Suprapubic skin (tissue), 4 donors: ENCODE measurements at places on chromosomes 7 and 10. TPM values are rescaled to one million over a fixed set of nuclear protein-coding genes. Genes with fewer than 3 reads are reported as not detected.

Gene CTTNBP2
- 4.3 TPM for total RNA-seq

Gene LRRC18
- not detected for total RNA-seq

Gene ZFAND2A
- 17.8 TPM for total RNA-seq

Gene FZD8
- 5.2 TPM for total RNA-seq

Gene TAS2R4
- 6.0 TPM for total RNA-seq

- H3K27me3 ChIP-seq: peaks cover 50% of the 10 kb centered on the region
- no peak overlapping the region for H3K4me3 ChIP-seq
- no peaks in the 10 kb centered on the region for H3K36me3 ChIP-seq
- DNase-seq: no peak
- no peaks in the 10 kb centered on the region for H3K4me1 ChIP-seq
- H3K27ac ChIP-seq: no peak overlapping the region
Measured at GRCh38 chr10:133127291-133128125, 32.5 kb upstream of the KNDC1 start.

GRCh38 chr10:1110674-1111119, 54.5 kb downstream of the WDR37 start:
- no peak for DNase-seq
- H3K27ac ChIP-seq: no peak overlapping the region
- H3K36me3 ChIP-seq: peaks cover 93% of the 10 kb centered on the region
- no peak overlapping the region for H3K4me3 ChIP-seq
- no peaks in the 10 kb centered on the region for H3K4me1 ChIP-seq
- H3K27me3 ChIP-seq: no peaks in the 10 kb centered on the region

- H3K4me1 ChIP-seq: peaks cover 2% of the 10 kb centered on the region
- H3K4me3 ChIP-seq: no peak overlapping the region
- no peak overlapping the region for H3K27ac ChIP-seq
- H3K36me3 ChIP-seq: no peaks in the 10 kb centered on the region
- peaks cover 15% of the 10 kb centered on the region for H3K27me3 ChIP-seq
Measured at GRCh38 chr10:1361411-1362105, 305.4 kb downstream of the WDR37 start.

GRCh38 chr7:125085084-125085483, 155.5 kb upstream of the POT1 start:
- no peak overlapping the region for H3K27ac ChIP-seq
- no peak for DNase-seq
- no peaks in the 10 kb centered on the region for H3K27me3 ChIP-seq
- H3K36me3 ChIP-seq: no peaks in the 10 kb centered on the region
- H3K4me3 ChIP-seq: no peak overlapping the region

DNA sequence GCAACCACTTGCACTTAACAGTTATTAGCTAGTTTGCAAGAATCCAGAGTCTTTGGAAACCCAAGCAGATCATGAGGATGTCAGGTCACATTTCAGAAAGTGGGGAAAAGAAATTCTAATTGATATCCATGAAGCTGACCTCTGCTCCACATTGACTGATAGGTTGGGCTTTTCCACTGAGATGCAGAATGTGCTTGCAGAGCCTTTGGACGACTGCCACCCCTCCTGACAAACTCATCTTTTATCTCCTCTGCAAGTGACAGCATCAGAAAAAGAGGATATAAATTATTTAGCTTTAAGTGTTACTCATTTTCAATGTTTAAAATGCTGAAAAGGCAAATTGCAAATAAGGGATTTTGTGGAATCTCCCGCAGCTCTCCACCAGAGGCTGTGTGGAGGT, 75.3 kb downstream of the C10orf90 start:
- no peak overlapping the region for H3K4me3 ChIP-seq
- no peaks in the 10 kb centered on the region for H3K36me3 ChIP-seq
- no peaks in the 10 kb centered on the region for H3K4me1 ChIP-seq
- no peak overlapping the region for H3K27ac ChIP-seq

GRCh38 chr10:10526846-10527245, 490.8 kb upstream of the CELF2 start:
- no peak overlapping the region for H3K4me3 ChIP-seq
- H3K27ac ChIP-seq: no peak overlapping the region
- H3K4me1 ChIP-seq: no peaks in the 10 kb centered on the region

DNA sequence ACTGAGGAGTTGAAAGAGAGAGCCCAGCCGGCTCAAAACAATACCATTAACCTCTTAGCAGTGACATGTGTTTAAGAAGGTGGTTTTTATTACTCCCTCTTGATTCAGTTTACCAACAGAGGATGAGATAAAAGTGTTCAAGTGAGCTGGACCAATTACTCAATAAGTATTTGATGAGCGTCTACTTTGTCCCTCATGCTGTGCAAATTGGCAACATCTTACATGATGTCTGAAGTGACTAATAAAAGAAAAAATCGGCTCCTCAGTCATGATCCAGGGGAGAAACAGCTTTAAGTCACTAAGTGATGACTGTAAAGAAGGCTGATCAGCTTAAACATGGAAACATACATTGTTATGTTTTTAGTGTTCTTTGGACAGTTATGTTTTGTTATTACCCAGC, 7.8 kb downstream of the WNT16 start:
- peaks cover 41% of the 10 kb centered on the region for H3K27me3 ChIP-seq
- H3K4me1 ChIP-seq: no peaks in the 10 kb centered on the region
- no peak overlapping the region for H3K4me3 ChIP-seq
- DNase-seq: no peak
- no peak overlapping the region for H3K27ac ChIP-seq
- H3K36me3 ChIP-seq: no peaks in the 10 kb centered on the region

DNA sequence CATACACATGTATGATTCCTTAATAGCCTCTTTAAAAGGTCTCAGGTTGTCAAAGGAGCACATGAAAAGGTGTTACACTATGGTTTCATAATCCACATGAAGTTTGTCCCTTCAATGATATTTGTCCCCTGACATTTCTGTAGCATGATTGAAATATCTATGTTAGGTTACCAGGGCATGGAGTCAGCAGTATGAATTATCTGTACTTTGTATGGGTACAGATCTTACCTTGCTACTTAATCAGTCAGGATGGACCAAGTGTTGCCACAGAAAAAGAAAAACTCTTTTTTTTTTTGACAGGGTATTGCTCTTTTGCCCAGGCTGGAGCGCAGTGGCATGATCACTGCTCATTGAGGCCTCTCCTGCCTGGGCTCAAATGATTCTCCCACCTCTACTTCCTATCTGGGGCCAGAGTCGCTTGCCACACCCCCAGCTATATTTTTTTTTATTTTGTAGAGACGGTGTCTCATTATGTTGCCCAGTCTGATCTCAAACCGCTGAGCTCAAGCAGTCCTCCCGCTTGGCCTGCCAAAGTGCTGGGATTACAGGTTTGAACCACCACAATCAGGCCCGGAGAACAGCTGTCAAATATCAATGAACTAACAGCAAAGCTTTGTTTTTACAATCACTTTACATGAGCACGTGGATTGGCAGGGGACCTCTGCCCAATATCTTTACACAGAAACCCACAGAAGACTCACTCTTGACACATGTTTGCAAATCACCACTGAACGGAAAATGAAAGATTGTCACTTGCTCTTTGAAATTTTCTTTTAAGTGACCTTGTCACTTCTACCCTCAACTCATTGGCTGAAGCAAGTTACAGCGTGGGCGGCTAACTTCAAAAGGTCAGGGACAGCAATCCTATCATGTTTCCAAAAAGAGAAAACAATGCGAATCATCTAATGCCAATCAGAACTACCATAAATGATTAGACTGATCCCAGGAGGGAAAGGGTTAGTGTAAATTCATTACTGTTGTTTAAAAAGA, 140.2 kb downstream of the PRKG1 start:
- H3K27me3 ChIP-seq: no peaks in the 10 kb centered on the region
- no peaks in the 10 kb centered on the region for H3K4me1 ChIP-seq
- H3K27ac ChIP-seq: no peak overlapping the region
- H3K36me3 ChIP-seq: no peaks in the 10 kb centered on the region
- DNase-seq: no peak

DNA sequence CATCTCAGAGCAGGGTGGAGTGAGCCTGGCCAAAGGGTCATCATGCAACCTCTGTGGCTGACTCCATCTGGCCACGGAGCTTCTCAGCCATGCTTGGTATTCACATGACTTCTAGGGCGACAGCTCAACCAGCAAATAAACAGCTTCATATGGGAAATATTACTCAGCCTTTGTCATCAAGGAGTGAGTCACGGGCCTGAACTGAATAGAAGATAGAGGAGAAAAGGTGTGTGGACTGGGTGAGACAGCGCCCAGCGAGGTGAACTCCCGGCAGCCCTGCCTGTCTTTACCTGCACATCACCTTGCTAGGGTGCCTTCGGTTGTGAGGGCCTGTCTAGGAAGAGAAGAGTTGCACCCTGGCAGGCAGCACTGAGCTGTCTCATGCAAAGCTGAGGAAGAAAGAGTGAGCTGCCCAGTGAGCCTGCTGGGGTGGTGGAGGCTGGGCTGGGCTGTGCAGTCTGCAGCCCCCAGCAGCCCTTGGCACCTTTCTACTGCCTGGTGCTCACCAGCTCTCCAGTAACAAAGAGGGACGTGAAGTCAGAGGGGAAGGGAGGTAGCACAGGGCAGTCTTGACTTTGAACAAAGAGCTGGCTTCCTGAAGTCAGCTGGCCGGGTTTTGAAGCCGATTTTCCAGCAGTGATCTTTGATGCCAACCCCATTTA, 114.2 kb downstream of the EGFR start:
- no peaks in the 10 kb centered on the region for H3K36me3 ChIP-seq
- H3K4me1 ChIP-seq: peaks cover 82% of the 10 kb centered on the region
- peak overlapping the region; percentile 91 for H3K27ac ChIP-seq
- H3K4me3 ChIP-seq: no peak overlapping the region
- H3K27me3 ChIP-seq: no peaks in the 10 kb centered on the region

GRCh38 chr10:72276013-72276387, 2.3 kb downstream of the DDIT4 start:
- no peaks in the 10 kb centered on the region for H3K27me3 ChIP-seq
- H3K36me3 ChIP-seq: peaks cover 25% of the 10 kb centered on the region
- H3K4me3 ChIP-seq: peak overlapping the region; percentile 94
- no peak for DNase-seq
- peaks cover 33% of the 10 kb centered on the region for H3K4me1 ChIP-seq
- peak overlapping the region; percentile 97 for H3K27ac ChIP-seq

DNA sequence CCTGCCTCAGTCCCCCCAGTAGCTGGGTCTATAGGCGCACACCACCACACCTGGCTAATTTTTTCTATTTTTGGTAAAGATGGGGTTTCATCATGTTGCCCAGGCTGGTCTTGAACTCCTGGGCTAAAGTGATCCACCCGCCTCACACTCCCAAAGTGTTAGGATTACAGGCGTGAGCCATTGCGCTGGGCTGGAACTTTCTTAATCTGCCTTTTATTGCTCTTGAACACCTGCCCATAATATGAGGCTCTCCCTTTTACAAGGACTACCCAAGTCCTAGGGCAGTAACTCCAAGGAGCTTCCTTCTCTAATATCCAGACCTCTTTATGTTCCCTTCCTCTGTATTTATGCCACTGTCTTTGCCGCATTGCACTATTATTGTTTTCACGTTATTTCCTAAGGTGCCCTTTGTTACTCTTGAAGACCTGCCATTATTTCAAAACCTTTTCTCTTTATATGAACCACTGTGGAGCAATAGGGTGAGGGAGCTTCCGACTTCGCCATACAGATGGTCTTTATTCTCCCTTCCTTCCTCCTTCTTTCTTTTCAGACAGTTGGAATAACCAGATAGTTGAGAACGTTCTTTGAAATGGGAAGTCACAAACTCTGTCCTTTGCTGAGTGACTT, 36.3 kb upstream of the TCF7L2 start:
- DNase-seq: no peak
- H3K36me3 ChIP-seq: no peaks in the 10 kb centered on the region
- no peaks in the 10 kb centered on the region for H3K27me3 ChIP-seq
- H3K4me1 ChIP-seq: peaks cover 14% of the 10 kb centered on the region
- H3K4me3 ChIP-seq: no peak overlapping the region

DNA sequence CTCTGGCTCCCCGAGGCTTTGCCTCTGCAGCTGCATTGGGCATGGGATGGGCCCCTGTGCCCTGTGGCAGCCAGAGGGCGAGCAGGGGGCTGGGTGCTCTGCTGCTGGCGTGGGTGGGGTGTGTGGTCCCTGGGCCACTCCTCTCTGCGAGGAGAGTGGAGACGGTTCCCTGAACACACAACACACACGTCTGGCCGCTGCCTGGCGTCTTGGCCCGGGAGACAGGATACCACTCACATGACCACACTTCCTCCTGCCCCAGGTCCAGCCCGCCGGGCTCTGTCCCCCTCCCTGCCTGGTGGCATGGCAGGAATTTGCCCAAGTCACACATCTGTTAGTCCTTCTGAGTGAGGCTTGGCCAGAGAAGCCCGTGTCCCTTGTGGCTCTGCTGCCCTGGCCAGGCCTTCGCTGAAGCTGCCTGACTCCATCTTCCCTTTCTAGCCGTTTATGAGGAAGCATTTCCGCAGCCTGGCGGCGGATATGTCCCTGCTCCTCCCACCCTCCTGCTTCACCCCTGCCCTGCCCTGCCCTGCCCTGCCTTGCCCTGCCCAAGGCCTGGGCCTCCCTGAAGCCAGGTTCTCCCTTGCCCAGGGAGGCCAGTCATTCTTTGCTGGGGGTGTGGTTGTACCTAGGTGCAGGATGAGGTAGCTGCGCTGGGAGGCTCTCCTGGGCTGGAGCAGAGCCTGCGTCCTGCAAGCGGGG, 3.0 kb downstream of the BRI3 start:
- peak overlapping the region; percentile 99 for H3K27ac ChIP-seq
- no peaks in the 10 kb centered on the region for H3K27me3 ChIP-seq
- peak; percentile 89 for DNase-seq
- H3K36me3 ChIP-seq: peaks cover 8% of the 10 kb centered on the region

- no peak overlapping the region for H3K27ac ChIP-seq
- no peak for DNase-seq
- no peak overlapping the region for H3K4me3 ChIP-seq
- H3K27me3 ChIP-seq: no peaks in the 10 kb centered on the region
- H3K36me3 ChIP-seq: peaks cover 24% of the 10 kb centered on the region
Measured at GRCh38 chr7:139603896-139604295, 80.4 kb downstream of the CLEC2L start.

- H3K4me3 ChIP-seq: no peak overlapping the region
- H3K27ac ChIP-seq: no peak overlapping the region
- no peaks in the 10 kb centered on the region for H3K36me3 ChIP-seq
- no peak for DNase-seq
- H3K27me3 ChIP-seq: no peaks in the 10 kb centered on the region
- H3K4me1 ChIP-seq: no peaks in the 10 kb centered on the region
Measured at GRCh38 chr7:124536156-124536762, 229.3 kb downstream of the GPR37 start.

DNA sequence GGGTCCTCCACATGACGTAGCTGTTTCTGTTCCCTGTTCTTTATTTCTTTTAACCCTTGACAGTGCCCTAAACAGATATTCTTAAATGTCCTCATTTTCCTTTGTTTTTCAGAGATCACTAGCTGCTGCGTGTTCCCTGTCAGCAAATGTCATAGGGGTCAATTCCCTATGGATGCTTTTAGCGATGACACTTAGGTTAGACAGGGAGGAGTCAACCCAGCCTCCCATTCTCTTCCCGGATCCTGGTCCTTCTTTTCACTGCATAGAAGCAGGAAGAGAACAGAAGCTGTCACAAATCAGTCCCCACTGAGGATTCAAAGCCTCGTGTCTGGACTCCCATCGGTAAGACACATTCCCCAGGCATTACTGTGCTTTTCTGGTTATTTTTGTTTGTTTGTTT, 392.1 kb upstream of the PRKCQ start:
- H3K27me3 ChIP-seq: no peaks in the 10 kb centered on the region
- no peak for DNase-seq
- no peak overlapping the region for H3K4me3 ChIP-seq
- H3K36me3 ChIP-seq: no peaks in the 10 kb centered on the region
